Right cardiac atrium (tissue), 5 donors: ENCODE measurements at places on chromosomes 11 and 22.

DNA sequence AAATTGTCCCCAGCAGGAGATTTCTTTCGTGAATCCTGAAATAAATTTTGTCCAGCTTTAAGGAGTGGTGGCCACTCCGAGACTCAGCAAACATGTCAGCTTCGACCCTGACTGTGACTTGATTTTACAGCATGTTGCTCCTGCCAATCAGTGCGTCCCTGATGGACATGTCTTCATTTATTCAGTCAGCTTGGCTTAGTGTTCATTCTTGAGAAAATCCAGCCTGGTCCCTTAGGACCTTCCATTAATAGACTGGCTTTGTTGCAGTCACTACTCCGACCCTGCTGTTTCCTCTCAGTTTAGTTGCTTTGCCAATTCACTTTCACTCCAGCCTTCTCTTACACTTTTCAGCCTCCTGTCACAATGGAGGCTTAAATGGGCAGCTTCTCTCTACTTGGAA, 30.5 kb downstream of the TMPRSS5 start:
- DNase-seq: no peak

DNA sequence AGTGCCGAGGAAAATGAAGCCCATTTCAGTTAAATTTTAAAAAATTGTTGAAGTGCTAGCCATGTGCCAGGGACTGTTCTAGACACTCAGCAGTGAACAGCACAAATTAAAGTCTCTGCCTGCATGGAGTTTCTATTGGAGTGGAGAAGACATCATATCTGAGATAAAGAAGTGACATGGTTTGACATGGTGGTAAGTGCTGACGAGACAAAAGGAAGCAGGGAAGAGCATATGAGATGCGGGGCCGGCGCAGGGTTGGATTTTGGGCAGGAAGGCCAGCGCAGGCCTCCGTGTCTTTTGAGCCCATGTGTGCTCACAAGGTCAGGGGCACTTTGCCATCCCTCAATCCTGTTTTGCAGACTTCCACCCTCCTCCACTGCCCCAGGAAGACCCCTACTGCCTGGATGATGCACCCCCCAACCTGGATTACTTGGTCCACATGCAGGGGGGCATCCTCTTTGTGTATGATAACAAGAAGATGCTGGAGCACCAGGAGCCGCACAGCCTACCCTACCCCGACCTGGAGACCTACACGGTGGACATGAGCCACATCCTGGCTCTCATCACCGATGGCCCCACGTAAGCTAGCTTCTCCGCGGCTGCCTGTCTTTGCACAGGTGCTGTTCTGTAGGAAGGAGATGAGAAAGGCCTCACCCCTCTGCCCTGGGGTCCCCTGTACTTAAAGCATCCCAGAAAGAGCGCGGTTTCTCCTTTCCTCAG, 29.6 kb downstream of the AMPD3 start:
- DNase-seq: no peak

- DNase-seq: no peak
Observed at GRCh38 chr11:87002918-87003317, 34.8 kb upstream of the TMEM135 start.

- peak; percentile 61 for DNase-seq
Observed at GRCh38 chr11:119752946-119753345, 23.9 kb upstream of the NECTIN1 start.

DNA sequence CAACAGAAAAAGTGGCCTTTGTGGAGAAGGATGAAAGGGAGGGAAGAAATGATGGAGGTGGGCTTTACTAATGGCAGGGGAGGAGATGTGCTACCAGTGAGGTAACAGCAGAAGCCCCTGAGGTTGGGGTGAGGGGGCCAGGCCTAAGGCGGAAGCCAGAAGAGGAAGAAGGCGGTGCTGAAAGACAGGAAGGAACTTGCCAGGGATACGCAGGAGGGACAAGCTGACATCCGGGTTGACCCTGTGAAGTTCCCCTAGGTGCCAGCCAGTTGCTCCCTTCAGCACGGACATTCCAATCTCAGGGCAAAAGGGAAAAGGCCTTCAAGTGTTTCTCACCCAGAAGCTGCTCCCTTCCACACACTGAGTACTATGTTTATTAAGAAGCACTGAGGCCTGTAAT, 2.3 kb upstream of the TIRAP start:
- no peak for DNase-seq

GRCh38 chr11:57054817-57055216, 66.1 kb downstream of the OR5AK2 start:
- DNase-seq: no peak

DNA sequence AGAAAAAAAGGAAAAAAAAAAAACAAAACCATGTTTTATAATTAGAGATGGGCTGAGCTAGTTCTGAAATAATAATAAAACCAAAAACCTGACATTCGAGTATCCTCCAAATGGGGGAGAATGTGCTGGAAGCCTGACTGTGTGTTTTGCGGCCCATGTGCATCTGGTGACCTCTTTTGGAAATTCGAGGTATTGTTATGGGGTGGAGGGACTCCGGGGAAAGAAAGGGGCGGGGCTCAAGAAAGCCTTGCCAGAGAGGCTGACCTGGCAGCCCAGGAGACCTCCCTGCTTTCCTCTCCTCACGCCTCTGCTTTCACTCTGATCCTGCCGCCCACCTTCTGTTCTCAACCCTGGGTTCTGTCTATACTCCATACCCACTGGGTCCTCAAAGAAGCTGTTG, 72.9 kb downstream of the CTTN start:
- DNase-seq: no peak

- no peak for DNase-seq
Observed at GRCh38 chr22:31953261-31953660, 8.9 kb downstream of the YWHAH start.
